ENCODE measurements at places on chromosomes 4 and X.
A peak's percentile ranks its signal among the peaks of the same experiment; 100 is the strongest.

- DNase-seq, result no peak
Measured at GRCh38 chr4:177351622-177352244, 42.1 kb downstream of the NEIL3 start.

- DNase-seq, result no peak
Measured at GRCh38 chr4:41058426-41058825, 155.9 kb downstream of the APBB2 start.

- DNase-seq, result no peak
Measured at GRCh38 chrX:129025376-129025775, 497.9 kb downstream of the SMARCA1 start.

- no peak for DNase-seq
Measured at GRCh38 chr4:138692411-138692810, 323.2 kb upstream of the NOCT start.

GRCh38 chr4:10963958-10964703 lies 279.6 kb upstream of the CLNK start:
- no peak for DNase-seq

DNA sequence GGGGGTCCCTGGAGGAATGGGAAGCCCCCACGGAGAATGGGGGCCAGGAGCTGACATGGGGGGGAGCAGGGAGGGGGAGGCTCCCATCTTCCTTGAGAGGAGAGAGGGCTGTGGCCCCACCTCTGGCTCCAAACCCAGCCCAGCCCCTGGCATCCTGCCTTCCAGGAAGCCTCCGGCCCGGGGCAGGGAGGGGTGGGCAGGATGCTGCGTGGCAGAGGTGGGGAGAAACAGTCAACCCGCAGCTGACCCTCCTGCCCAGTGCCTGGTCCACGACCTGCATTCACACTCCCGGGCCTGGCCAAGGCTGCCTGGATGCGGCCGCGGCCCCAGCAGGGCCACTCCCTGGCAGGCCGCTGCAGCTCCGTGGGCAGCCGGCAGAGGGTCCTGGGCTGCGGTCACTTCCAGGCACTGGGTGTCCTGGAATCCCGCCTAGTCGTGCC lies 39.0 kb downstream of the CPLX1 start:
- DNase-seq, result no peak

- no peak for DNase-seq
Measured at GRCh38 chr4:120796271-120796670, 126.3 kb downstream of the PRDM5 start.

GRCh38 chrX:65720381-65720964 lies 53.0 kb downstream of the MSN start:
- DNase-seq, result no peak

- DNase-seq, result no peak
Measured at GRCh38 chrX:81280148-81280547, 78.2 kb downstream of the SH3BGRL start.

- no peak for DNase-seq
Measured at GRCh38 chrX:119427024-119427794, 28.1 kb downstream of the SLC25A43 start.

DNA sequence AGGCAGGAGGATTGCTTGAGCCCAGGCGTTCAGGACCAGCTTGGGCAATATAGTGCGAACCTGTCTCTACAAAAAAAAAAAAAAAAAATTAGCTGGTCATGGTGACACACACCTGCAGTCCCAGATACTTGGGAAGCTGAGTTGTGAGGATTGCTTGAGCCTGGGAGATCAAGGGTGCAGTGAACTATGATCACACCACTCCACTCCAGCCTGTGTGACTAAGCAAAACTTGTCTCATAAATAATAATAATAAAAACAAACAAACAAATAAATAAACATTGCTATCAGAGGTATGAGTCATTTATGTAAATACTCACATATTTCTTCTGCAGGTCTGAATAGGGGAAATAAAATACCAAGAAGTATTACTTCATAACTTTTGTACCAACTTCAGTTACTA lies 1372.7 kb upstream of the AGA start:
- no peak for DNase-seq

- DNase-seq, result no peak
Measured at GRCh38 chr4:46945062-46945461, 36.0 kb upstream of the COX7B2 start.

DNA sequence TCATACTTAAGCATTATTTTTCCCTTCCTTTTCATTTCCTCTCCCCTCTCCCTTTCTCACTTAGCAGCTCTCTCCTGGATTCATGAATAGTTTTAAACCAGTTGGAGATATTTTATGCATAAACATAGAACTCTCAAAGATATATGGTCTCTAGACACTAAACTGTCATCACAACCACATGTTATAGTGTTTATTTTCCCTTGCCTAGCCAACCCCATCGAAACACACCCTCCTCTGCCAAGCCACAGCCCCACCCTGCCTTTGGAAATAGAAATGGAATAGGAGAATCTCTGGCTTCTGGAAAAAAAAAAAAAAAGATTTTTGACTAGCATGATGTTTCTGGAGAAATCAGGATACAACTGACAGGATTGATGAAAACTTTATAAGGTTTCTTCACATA lies 64.8 kb upstream of the RBPJ start:
- no peak for DNase-seq

DNA sequence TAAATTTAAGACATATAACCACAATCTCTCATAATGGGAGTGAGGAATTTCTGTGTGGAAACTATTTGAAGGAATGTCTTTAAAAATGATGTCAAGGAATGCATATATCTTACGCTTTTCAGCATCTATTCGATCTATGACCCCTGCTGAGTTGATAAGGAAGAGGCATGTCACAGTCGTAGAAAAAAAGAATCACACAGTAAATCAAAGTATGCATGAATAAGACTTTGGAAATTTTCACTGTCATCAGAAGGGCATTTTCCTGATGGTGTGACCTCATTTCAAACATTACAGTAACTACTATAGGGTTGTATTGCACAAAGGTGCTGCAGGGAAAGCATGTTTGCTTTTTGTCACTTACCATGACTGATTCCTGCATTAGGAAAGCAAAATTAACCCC lies 41.5 kb downstream of the REELD1 start:
- no peak for DNase-seq

DNA sequence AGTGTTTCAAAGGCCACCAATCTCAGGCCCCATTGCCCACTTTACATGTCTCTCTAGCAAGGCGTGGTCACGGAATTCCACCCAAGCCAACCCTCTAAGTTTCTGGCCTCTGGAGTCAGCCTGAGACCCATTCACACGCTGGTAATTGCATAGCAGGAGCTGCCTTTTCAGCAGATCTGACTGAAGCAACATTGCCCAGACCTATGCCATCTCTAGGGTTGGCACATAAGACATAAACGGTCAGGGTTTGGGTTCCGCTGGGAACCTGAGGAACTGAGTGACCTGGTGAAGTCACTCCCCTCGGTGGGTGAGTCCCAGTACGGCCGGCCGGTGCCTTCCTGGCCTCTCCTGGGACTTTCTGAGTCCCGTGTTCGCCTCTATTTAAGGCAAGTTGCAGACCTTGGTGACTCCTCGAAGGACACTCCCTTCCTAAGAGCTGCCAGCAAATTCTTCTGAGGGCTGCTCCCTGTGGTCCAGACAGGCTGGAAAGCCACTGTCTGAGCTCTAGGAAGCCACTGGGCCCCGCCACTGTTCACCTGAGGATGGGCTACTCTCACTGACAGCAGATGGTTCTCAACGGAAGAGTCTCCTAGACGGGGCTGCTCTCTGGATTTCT lies 15.9 kb downstream of the CTAG1A start:
- DNase-seq, result no peak

- DNase-seq, result no peak
Measured at GRCh38 chrX:10010686-10011085, 43.5 kb downstream of the CLDN34 start.

DNA sequence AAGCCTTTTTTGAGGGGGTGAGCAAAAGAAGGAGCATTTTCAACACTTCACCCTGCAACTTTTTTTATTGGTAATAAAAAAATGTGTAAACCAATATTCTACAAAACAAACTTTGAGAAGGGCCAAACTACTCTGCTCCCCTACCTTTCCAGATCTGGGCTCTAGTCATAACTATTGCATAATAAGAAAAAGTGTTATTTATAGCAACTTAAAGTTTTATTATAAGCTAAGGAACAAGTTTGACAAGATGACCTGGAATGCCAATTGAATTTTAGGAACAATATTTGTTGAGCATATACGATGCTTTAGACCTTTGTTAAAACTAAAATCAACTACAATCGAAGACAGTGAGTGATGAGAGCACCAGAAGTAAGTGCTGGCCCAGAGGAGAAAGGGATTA lies 409.6 kb downstream of the IL15 start:
- DNase-seq, result no peak

GRCh38 chr4:184459413-184459812 lies 14.9 kb downstream of the IRF2 start:
- DNase-seq, result no peak

- no peak for DNase-seq
Measured at GRCh38 chr4:145697332-145697731, 17.4 kb downstream of the C4orf51 start.

DNA sequence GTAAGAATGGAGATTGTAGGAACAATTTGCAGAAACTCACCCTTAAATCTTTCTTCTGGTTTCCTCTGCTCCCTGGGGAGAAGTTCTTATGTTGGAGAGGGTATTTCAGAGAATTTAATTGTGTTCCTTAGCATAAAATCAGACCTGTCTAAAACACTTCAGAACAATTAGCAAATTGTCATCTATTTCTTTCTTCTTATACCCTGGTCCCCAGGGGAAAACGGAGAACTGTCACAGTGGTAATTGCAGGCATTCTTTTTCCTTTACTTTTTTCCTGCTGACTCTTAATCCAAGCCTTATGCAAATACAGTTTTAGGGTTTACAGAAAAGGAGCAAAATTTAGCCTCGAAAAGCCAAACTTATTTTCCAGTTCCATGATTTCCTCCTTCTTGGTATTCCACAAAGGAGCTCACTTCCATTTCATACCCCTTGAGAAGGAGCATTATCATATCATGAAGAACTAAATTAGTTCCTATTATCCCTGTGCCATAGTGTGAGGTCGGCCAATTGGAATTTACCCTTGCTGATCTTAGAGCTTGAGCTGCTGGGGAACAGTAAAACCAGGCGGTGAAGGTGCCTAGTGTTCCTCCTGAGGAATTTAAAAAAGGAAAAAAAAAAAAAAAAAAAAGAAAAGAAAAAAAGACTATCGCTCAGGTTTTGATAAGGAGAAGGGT lies 173.8 kb downstream of the IL15 start:
- no peak for DNase-seq

- DNase-seq, result peak; percentile 66
Measured at GRCh38 chrX:40097504-40098263, at the start of gene BCOR. TSS of gene BCOR (minus strand) at chrX:40097958. CDS start at chrX:40077929, 20,029 bp downstream.

- no peak for DNase-seq
Measured at GRCh38 chr4:31667686-31668085, 947.5 kb downstream of the PCDH7 start.

GRCh38 chr4:54781756-54782155 lies 124.0 kb downstream of the KIT start:
- DNase-seq, result no peak

DNA sequence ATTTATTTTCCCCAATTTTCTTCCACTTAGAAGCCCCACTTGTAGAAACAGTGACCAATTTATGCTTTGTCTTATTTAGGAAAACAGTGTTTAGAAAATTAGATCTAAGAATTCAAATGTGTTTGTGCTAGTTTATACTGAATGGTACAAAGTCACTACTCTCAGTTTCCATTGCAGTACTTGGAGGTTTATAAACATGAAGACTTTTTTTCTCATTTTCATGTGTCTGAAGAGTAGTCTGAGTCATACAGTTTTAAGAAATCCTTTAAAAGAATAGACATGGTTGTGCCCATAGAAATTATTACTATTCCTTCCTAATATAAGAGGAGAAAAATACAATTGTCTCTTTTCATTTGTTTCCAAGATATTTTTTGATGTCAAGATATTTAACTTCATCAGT lies 458.7 kb downstream of the NAF1 start:
- no peak for DNase-seq

DNA sequence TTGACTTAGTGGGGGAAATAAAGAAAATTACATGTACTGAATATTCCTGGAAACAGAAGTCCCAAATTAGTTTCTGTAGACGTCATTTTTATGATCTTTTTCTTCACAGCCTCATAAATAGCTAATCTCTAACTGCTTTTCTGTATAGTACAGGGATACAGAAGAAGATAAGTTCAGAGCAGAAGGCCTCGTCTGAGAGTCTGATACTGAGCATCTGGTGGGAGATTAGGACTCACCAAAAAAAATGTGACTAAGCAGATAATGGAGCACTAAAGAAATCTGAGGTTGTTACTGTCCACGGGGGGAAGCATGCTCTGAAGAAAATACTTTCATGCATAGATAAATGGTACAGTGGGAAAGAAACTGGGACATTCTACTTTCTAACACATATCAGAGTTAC lies 115.3 kb upstream of the TRPC5 start:
- no peak for DNase-seq

GRCh38 chrX:9627922-9628321 lies 137.7 kb downstream of the GPR143 start:
- no peak for DNase-seq

GRCh38 chr4:159685340-159686092 lies 582.6 kb downstream of the RAPGEF2 start:
- no peak for DNase-seq

GRCh38 chrX:16087076-16087475 lies 36.3 kb upstream of the GRPR start:
- no peak for DNase-seq

DNA sequence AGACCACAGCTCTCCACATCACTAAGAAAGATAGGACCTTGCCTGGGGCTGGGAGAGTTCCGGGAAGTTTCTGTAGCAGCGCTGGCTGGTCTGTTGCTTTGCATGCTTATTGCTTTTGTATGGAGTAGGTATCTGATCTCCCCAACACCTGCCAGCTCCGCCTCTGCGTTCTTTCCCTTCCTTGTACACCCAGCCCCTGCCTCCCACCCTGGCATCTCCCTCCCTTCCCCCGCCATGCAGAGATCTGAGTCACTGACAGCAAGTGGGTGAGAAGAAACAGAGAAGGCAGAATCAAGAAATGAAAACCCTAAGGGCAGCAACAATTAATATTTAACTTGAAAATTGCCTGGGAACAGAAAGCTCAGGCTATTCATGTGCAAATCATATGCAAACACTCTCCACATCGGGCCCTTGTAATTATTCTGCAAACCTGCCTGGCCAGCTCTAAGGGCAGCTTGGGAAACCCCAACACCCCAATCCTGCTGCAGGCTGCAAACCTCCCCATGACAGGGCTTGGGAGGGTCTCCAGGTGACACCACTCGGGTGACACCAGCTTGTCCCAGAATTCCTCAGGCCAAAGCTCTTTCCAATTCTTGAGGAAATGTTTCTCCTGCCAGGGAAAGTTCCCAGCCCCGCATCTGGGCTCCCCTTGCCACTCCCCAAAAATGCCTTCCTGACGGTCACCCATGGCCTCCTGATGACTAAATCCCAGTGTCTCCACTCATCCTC lies 257.2 kb downstream of the FBXW7 start:
- no peak for DNase-seq

DNA sequence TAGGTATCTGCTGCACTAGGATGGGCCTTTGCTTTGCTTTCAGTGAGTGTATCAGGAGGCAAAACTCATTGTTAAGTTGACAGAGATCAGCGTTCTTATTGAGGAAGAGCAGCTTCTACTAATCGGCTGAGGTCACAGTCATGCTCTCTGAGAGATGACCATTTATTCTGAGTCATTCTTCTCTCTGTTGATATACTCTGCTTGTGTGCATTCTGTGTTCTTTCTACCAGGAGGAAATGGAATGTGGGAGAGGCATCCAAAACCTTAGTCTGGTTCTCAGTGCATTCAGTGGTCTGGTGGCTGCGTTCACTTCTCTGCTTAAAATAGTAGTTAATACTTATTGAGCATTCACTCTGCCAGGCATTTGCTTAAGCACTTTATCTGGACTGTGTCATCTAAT lies 66.2 kb downstream of the RRAGB start:
- DNase-seq, result no peak

- DNase-seq, result no peak
Measured at GRCh38 chr4:176492646-176493302, 173.0 kb downstream of the SPCS3 start.

- no peak for DNase-seq
Measured at GRCh38 chr4:71275570-71275969, 63.2 kb upstream of the SLC4A4 start.
